ENCODE measurements at places on chromosomes 1 and 21.

- H3K27ac ChIP-seq: no peak overlapping the region
- no peaks in the 10 kb centered on the region for H3K27me3 ChIP-seq
- H3K4me1 ChIP-seq: peaks cover 11% of the 10 kb centered on the region
- H3K36me3 ChIP-seq: peaks cover 32% of the 10 kb centered on the region
These were observed 15.2 kb downstream of the HYI start for GRCh38 chr1:43438576-43438952.

- H3K36me3 ChIP-seq: no peaks in the 10 kb centered on the region
- no peak for DNase-seq
- no peak overlapping the region for H3K4me3 ChIP-seq
- H3K27me3 ChIP-seq: no peaks in the 10 kb centered on the region
- H3K27ac ChIP-seq: no peak overlapping the region
These were observed 6.1 kb upstream of the PSEN2 start for GRCh38 chr1:226864311-226864710.

DNA sequence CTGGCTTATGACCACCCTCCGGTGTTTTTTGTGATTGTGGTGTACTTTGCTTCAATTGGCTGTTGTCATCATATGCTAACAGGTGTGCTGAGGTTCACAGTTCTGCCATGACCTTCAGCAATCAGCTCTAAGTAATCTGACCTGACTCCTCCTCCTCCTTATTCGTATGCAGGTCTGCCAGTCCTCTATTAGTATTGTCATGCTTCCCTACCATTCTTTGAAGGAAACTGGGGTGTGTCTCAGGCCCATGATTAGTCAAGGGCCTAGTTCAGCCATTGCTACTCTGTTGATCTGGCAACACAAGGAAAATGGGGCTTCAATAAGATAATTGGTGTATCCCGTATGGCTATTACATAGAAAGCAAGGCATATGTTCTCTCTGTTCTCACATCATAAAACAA, 332.3 kb upstream of the DPYD start:
- H3K27ac ChIP-seq: no peak overlapping the region
- H3K27me3 ChIP-seq: no peaks in the 10 kb centered on the region
- no peak overlapping the region for H3K4me3 ChIP-seq
- H3K36me3 ChIP-seq: no peaks in the 10 kb centered on the region
- no peaks in the 10 kb centered on the region for H3K4me1 ChIP-seq

GRCh38 chr1:113036639-113037321, 36.2 kb upstream of the LRIG2 start:
- no peak overlapping the region for H3K4me3 ChIP-seq
- H3K36me3 ChIP-seq: no peaks in the 10 kb centered on the region
- H3K27me3 ChIP-seq: no peaks in the 10 kb centered on the region
- peaks cover under 1% of the 10 kb centered on the region for H3K4me1 ChIP-seq

GRCh38 chr1:46489169-46489637, 433 bp upstream of the DMBX1 start:
- H3K4me1 ChIP-seq: no peaks in the 10 kb centered on the region
- no peak overlapping the region for H3K4me3 ChIP-seq
- H3K36me3 ChIP-seq: no peaks in the 10 kb centered on the region
- H3K27ac ChIP-seq: no peak overlapping the region
